ENCODE measurements at places on chromosomes 3 and 15. TPM values are rescaled to one million over a fixed set of nuclear protein-coding genes. Genes with fewer than 3 reads are reported as not detected.
A peak's percentile ranks its signal among the peaks of the same experiment; 100 is the strongest.

DNA sequence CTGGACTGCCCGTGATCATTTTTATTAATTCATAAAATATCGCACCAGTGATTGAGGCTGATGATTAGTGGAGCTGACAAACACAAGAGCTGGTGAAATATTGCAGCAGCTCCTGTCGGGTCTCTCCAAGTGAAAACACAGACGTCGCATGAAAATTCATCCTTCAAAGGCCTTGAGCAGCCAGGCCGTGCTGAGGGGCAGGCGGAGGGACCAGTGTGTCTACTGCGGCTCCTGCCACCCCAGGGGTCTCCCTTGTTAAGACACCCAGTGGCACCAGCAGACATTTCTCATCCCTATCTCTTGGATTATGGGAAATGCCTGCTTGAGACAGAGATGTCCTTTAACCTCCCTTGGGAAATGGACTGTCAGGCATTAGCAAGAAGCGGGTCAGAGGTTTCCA lies 289.4 kb upstream of the TLE3 start:
- no peak for DNase-seq
- H3K27me3 ChIP-seq, result peaks cover 14% of the 10 kb centered on the region
- H3K4me1 ChIP-seq, result no peaks in the 10 kb centered on the region
- H3K27ac ChIP-seq, result no peak overlapping the region
- H3K4me3 ChIP-seq, result no peak overlapping the region
- no peaks in the 10 kb centered on the region for H3K36me3 ChIP-seq

TGM5 gene
- not detected for total RNA-seq

DNA sequence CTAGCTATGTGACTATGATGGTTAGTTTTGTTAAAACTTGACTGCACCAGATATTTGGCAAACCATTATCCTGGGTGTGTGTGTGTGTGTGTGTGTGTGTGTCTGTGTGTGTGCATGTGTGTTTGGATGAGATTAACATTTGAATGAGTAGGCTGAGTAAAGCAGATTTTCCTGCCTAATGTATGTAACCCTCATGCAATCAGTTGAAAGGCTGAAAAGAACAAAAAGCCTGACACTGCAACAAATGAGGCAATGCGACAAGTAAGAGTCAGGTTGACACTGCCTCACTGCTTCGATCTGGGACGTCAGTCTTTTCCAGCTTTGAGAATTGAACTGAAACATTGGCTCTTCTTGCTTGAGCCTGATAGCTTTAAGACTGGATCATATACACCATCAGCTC lies 643.0 kb downstream of the NAALADL2 start:
- H3K36me3 ChIP-seq, result no peaks in the 10 kb centered on the region
- H3K27me3 ChIP-seq, result no peaks in the 10 kb centered on the region
- no peak overlapping the region for H3K4me3 ChIP-seq
- H3K27ac ChIP-seq, result no peak overlapping the region

GOLGA6L7 gene
- not detected for total RNA-seq

DNA sequence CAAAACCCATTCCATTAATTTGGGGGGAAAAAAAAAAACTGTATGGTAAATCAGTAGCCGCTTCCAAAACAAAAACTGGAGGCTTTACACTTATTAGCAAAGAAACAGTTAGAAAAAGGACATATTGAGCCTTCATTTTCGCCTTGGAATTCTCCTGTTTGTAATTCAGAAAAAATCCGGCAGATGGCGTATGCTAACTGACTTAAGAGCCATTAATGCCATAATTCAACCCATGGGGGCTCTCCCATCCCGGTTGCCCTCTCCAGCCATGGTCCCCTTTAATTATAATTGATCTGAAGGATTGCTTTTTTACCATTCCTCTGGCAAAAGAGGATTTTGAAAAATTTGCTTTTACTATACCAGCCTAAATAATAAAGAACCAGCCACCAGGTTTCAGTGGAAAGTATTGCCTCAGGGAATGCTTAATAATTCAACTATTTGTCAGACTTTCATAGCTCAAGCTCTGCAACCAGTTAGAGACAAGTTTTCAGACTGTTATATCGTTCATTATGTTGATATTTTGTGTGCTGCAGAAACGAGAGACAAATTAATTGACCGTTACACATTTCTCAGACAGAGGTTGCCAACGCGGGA lies 9.4 kb upstream of the RPL24 start:
- H3K27me3 ChIP-seq, result no peaks in the 10 kb centered on the region
- H3K4me3 ChIP-seq, result no peak overlapping the region
- DNase-seq, result peak; percentile 42

SPATA12 gene
- 0.47 TPM for total RNA-seq

GRCh38 chr3:195095035-195095703 lies 175.8 kb downstream of the XXYLT1 start:
- H3K27me3 ChIP-seq, result no peaks in the 10 kb centered on the region
- H3K27ac ChIP-seq, result no peak overlapping the region
- H3K4me1 ChIP-seq, result no peaks in the 10 kb centered on the region
- H3K36me3 ChIP-seq, result no peaks in the 10 kb centered on the region
- no peak overlapping the region for H3K4me3 ChIP-seq
- no peak for DNase-seq
